Suppressor macrophage treated with lipopolysaccharide for 1 hour (primary cell): ENCODE measurements at places on chromosomes 16 and 17.
A peak's percentile ranks its signal among the peaks of the same experiment; 100 is the strongest.

GRCh38 chr16:807347-808084 lies 7.0 kb upstream of the GNG13 start:
- peak; percentile 93 for DNase-seq

- no peak for DNase-seq
Observed at GRCh38 chr17:83195330-83196023, 116.1 kb downstream of the METRNL start.

GRCh38 chr17:76843703-76844484 lies 24.3 kb upstream of the MGAT5B start:
- no peak for DNase-seq

GRCh38 chr16:87080571-87081167 lies 236.5 kb downstream of the C16orf95 start:
- no peak for DNase-seq

- DNase-seq, result no peak
Observed at GRCh38 chr16:86865851-86866662, 287.7 kb downstream of the FOXL1 start.

DNA sequence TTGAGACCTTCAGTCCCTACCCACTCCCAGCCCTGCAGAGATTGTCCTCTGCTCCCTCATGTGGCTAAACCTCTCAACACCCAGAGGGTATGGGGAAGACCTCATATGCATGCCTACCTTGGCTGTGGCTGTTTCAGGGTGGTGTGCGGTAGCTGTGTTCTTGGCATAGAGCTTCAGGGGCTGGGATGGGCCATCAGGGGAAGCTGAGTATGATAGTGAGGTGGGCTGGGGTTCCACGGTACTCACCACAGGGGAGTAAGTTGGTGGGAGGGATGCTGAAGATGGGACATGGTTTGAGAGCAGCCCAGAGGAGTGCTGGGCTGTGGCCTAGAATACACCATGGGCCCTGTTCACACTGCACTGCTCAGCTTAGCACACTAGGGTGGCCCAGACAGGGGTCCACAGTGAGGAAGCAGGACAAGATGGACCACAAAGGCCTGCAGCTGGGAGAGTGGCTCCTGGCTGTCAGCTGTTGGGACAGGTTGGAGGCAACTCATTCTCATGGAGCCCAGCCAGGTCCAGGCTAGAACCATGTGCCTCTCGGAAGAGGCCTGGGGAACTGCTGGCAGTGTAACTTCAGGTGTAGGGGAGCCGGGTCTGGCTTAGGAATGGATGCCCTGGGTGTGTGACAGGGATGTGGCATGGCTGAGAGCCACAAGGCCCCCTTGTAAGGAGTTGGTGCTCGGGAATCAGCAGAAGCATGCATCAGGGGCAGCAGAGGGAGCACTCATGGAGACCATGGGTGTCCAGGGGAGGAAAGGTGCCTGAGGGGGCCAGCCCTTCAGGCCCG lies 3.1 kb downstream of the MFAP4 start:
- DNase-seq, result no peak

GRCh38 chr17:83203472-83204221 lies 124.2 kb downstream of the METRNL start:
- no peak for DNase-seq

DNA sequence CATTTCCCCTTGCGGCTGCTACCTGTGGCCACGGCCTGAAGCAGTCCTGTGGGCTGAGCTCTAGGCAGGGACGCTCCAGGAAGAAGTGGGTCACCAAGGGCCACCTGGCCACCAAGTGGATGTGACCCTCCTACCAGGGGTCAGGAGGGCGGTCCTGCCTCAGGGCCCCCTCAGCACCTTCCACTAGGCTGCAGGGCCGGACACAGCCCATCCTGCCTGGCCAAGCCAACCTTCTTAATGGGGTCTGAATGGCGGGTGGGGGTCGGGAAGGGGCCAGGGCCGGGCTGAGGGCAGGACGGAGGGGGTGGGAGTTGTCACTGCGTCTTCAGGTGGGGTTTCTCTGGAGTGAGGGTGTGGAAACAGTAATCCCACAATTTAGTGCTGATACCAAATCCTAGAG lies 13.2 kb upstream of the MLKL start:
- no peak for DNase-seq

DNA sequence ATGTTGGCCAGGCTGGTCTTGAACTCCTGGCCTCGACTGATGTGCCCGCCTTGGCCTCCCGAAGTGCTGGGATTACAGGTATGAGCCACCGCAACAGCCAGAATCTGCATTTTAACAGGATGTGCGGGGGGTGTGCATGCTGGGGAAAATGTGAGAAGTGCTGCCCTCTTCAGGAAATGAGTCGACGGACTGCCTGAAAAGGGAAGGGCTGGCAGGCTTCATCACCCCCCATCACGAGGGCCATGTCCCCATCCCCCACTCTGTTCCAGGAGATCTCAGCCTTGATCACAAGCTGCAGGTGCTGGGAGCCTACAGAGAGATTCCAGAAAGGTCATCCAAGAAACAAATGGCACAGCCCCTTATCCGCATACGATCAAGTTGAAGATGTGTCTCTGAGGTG lies 195.3 kb upstream of the RPL38 start:
- peak; percentile 55 for DNase-seq

GRCh38 chr16:30142672-30143346 lies 19.8 kb upstream of the MAPK3 start:
- DNase-seq, result peak; percentile 76

DNA sequence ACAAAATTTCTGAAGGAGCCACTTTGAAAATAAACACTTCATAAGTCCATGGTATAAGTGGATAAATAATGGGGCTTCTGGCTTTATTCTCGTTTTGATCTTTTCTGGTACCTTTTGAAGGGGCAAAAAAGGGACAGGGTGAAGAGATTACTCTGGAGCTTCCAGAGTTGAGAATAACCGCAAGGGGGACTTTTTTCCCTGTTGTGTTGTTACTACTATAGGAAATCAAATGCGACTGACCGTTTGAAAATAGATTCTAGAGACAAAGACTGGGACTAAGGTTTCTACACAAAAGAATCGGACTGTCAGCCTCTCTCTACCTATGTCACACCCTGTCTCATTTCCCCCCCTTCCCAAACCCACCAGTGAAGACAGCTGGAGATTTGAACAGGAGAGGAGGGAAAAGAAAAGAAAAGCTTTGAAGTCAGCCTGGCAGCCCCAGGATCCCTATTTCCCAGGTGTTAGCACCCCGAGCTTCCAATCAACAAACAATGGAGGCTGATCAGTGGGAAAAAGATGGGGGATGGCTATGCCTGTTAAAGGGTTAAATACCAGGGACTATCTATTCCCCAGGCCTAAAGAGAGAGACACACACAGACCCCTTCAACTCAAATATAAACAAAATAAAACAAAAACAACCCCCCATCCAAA lies 8.4 kb downstream of the HOXB4 start:
- DNase-seq, result no peak

DNA sequence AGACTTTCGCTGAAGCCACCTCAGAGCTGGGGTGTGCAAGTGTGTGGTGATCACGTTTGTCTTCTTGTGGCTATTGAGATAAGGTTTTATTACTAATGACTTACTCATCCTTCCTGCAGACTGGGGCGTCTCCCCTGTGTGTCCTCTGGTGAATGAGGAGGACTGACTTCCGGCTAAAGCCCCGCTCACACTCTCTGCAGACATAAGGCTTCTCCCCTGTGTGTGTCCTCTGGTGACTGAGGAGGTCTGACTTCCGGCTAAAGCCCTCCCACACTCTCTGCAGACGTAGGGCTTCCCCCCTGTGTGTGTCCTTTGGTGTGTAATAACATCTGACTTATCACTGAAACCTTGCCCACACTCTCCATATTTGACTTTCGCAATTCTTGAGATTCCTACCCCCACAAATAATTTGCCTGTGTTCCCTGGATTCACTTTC lies 19.4 kb downstream of the PRDM7 start:
- DNase-seq, result peak; percentile 84

- DNase-seq, result no peak
Observed at GRCh38 chr16:46839986-46840443, 9.0 kb upstream of the C16orf87 start.

DNA sequence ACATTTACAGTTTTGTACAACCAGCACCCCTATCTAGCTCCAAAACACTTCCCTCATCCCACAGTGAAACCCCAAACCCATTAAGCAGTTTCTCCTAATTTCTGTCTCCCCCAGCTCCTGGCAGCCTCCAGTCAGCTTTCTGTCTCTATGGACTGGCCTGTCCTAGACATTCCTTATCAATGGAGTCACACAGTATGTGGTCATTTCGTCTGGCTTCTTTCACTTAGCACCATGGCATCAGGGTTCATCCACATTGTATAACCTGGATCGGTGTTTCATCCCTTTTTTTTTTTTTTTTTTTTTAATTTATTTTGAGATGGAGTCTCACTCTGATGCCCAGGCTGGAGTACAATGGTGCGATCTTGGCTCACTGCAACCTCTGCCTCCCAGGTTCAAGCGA lies 68.5 kb downstream of the ZDHHC7 start:
- DNase-seq, result no peak

GRCh38 chr16:23409522-23409921 lies 43.5 kb downstream of the COG7 start:
- DNase-seq, result no peak

DNA sequence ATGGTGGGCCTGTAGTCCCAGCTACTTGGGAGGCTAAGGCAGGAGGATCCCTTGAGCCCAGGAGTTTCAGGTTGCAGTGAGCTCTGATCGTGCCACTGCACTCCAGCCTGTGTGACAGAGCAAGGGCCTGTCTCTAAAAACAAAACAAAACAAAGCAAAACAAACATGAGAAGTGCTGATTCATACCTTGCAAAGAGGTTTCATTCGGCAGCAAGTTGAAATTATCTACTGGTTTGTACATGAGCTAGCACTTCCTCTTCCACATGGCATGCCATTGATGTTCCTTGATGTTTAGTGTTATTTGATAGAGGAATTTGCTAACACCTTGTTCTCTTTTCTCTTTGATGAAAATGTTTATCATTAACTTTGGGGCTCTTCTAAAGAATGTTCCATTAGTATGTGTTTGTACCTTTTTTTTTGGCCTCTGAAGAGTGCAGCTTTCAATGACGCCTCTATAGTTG lies 50.6 kb downstream of the SPECC1 start:
- DNase-seq, result peak; percentile 60

DNA sequence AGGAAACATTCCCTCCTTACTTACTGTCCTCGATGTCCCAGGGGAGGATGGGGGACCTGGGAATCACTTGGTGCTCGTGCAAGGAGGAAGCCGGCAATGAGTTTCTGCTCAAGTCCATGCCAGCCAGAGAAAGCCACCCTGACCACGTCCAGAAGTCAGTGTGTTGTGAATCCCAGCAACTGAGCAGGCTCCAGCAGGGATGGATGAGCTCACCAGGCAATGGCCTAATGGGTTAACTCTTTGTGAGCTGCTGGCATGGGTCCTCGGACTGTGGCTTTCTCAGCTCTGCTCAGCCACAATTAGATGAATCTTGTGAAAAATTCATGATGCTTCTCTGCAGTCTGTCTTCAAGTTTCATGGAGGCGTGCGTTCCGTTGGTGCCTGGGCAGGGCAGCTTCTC lies at the start of gene PIRT:
PIRT (minus strand) TSS at position 167 of the 400 bp plus-strand sequence. CDS start 12,442 bp downstream, outside the sequence.
- no peak for DNase-seq

DNA sequence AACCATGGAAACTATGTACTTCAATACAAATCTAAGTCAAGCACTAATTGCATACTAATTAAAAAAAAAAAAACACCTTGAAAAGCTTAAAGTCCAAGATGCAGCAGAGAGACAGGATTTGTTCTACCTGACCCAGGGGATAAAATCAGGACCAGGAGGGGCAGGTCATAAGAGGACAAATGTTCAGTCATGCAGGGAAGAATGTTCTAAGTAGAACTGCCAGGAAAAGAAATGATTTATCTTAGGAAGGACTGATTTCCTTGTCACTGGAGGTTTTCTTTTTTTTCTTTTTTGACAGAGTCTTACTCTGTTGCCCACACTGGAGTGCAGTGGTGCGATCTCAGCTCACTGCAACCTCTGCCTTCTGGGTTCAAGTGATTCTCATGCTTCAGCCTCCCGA lies 9.1 kb upstream of the GHDC start:
- no peak for DNase-seq
